ENCODE measurements at places on chromosomes 16 and 17.

DNA sequence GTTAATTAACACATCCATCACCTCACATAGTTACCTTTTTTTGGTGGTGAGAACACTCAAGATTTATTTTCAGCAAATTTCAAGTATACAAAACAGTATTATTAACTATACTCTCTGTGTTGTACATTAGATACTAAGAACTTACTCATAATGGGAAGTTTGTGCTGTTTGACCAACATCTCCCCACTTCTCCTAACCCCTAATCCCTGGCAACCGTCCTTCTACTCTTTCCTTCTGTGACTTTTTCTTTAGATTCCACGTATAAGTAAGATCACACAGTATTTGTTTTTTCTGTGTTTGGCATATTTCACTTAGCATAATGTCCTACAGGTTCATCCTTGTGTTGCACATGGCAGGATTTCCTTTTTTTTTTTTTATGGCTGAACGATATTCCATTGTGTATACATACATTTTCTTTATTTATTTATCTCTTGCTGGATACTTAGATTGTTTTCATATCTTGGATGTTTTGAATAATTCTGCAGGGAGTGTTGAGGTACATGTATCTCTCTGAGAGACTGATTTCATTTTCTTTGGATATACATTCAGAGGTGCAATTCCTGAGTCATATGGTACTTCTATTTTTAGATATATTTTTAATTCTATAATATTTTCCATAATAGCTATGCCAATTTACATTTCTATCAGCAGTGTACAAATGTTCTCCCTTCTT lies 19.0 kb downstream of the PPM1D start:
- no peak for DNase-seq

- DNase-seq = no peak
Measured at GRCh38 chr17:56679115-56679776, 85.7 kb downstream of the NOG start.

- no peak for DNase-seq
Measured at GRCh38 chr16:15721018-15721417, 71.0 kb downstream of the NDE1 start.

DNA sequence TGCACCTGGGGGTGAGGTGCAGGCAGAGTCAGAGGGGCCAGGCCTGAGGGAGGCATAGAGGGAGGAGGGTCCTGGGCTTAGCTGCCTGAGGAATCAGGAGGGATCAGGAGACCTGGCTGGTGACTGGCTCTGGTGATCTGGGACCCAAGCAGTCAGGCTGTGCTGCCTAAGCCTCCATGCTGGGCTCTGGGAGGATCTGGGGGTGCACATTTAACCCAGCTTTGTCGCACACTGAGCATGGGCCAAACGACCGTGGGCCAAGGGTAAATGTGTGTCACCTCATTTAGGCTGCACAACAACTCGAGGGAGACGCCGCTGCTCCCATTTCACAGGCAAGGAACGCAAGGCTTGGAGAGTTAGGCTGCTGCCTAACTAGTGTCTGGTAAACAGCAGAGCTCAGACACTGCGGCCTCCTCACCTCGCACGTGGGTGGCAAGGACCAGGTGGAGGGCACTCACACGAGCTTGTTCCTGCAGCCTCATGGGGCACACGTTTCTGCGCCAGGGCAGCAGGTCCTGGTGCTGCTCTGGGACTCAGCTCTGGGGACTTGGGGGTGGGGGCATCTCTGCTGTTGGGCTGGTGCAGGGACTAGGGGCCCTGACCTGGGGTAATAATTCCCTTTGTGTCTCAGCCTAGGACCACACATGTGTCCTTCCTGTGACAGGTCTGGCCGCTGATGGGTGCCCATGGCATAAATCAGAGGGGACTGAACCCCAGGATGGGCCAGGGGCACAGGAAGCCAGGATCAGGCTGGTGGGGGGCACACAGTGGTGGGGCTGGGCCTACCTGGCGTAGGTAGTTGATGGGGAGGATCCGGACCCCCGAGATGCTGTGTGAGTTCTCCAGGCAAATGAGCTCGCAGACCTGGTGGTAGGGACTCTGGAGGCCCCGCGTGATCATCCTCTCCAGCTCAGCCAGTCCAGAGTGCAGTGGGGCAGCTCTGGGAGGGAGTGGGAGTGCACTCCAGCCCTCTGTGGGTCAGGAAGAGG lies 18.7 kb downstream of the TMEM235 start:
- DNase-seq = no peak

- DNase-seq = no peak
Measured at GRCh38 chr16:83946154-83946780, 6.8 kb upstream of the OSGIN1 start.

GRCh38 chr16:55052741-55053415 lies 122.2 kb downstream of the IRX5 start:
- DNase-seq = no peak

- DNase-seq = no peak
Measured at GRCh38 chr16:4578961-4579530, 22.9 kb downstream of the C16orf96 start.

DNA sequence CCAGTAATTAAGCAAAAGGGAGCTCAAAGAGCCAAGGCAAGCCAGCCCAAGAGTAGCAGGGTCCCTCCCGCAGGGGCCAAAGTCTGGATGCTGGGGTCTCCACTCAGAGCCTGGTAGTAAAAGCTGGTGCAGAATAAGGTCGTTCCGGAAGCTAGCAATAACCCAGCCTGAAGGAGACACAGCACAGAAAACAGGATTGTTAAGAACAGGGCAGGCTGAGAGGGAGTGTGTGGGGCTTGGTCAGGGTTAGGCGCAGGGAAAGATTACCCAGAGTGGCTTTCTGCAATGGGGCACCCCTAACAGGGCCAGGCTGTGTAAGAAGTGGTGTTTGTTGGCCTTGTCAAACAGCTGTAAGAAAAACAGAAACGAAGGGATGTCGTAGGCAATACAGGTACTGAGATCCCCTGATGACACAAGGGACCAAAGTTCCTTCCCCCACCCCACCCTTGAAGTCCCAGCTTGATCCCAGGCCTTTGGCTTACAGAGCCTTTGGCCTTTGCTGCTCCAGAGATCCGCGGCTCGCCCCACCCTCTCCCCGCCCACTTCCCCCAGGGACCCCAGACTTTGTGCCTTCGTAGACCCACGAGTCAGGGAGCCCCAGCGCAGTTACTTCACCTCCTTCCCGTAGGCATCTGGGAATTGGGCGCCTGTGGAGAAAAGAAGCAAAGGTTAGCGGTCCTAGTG lies 712 bp downstream of the TMEM256 start:
- DNase-seq = peak; percentile 25

DNA sequence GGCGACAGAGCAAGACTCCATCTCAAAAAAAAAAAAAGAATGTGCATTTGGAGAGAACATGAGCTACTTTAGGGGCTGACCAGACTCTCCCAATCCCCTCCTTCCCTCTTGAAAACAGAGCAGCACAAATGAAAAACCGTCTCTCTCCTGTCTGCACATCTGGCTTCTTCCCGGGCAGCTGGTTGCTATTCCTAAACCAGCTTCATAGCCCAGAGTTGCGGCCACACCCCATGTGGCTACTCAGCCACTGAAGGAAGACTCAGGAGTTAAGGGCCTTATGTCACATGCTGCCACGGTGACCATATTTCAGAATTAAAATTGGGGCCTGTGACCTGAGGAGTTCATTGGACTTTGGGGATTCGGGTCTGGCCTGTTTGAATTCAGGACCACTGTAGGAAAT lies 48.3 kb downstream of the KATNIP start:
- no peak for DNase-seq

DNA sequence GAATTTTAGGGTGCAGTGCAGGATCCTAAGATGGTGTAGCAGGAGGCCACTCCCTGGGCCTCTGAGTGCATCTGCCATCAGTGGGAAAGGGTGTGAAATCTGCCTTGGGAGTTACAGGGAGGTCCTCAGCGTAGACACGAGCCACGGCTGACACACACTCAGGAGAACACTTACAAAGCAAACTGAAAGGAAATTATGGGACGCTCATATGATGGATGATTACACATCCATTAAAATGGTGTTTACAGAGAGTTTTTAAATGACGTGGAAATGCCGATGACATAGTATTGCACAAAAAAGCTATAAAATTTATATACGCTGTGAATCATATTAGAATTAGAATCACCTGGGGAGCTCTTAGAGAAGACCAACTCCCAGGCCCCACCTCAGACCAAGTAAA lies 175.2 kb downstream of the CCDC182 start:
- no peak for DNase-seq

- peak; percentile 34 for DNase-seq
Measured at GRCh38 chr17:73103641-73104335, 11.3 kb upstream of the SLC39A11 start.

DNA sequence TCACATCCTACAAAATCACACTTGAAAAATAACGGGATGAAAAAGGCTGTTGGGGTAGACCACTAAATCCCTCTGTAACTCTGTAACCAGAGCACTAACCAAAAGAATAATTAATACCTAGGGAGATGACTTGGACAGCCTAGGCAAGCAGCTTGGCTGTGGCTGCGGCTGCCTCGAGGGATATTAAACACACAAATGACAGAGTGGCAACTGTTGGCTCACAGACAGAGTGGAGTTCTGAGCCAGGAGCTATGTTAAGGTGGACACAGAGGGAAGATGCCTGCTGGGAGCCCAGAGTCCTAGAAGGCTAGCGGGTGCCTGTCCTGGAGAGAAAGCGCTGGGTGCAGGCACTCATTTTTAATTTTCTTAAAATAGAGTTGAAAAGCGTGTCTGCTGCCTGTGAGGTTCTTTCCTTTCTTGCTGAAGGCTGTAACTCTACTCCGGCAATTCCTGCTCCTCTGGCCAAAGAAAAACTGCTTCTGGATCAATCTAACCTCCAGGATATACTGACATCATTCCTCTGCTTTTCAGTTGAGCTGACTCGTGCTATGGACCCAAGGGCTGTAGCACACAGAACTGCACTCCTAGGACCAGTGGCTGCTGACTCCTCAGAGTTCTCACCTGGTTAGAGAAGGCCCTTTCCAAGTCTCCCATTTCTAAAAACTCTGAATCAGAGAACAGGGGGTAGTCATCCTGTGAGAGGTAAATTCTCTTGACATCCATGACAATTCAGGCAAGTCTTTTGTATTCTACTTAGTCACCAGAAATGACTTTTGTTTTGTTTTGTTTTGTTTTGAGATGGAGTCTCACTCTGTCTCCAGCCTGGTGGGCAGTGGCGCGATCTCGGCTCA lies 147.9 kb downstream of the STX8 start:
- no peak for DNase-seq

DNA sequence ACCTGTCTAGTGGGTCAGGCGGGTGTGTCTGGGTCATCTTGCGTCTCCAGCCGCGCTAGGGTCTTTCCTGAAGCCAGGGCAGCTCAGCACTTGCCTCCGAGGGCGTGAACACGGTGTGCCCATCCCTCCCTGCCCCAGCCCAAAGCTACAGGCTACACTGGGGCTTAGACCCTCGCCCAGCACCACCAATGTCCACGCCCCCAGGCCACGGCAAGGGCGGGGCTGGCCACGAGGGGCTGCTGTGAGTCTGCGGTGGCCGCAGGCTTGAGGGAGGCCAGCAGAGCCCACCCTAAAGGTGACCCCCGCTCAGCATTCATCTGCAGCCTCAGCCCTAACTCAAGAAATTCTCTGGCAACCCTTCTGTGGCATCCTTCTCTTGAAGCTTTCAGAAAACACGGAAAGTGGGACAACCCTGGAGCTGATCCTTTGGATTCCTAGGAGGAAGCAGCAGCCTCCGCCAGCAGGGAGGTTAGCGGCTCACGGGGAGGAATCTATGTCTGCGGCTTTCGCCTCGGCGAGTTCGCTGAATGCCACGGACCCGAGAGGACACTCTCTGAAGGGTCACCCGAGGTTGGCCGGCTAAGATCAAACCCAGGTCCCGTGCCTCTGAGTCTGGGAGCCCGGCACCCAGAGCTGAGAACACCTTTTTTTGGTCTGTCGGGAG lies 41.7 kb downstream of the TIMM22 start:
- no peak for DNase-seq

GRCh38 chr17:50279181-50279526 lies 4.9 kb downstream of the TMEM92 start:
- DNase-seq = no peak

- DNase-seq = peak; percentile 17
Measured at GRCh38 chr16:70250748-70251628, 752 bp downstream of the EXOSC6 start.

GRCh38 chr17:77382356-77382911 lies 241.7 kb downstream of the SEC14L1 start:
- DNase-seq = peak; percentile 66

GRCh38 chr17:7307686-7308624 lies 527 bp downstream of the EIF5A start:
- peak; percentile 64 for DNase-seq

DNA sequence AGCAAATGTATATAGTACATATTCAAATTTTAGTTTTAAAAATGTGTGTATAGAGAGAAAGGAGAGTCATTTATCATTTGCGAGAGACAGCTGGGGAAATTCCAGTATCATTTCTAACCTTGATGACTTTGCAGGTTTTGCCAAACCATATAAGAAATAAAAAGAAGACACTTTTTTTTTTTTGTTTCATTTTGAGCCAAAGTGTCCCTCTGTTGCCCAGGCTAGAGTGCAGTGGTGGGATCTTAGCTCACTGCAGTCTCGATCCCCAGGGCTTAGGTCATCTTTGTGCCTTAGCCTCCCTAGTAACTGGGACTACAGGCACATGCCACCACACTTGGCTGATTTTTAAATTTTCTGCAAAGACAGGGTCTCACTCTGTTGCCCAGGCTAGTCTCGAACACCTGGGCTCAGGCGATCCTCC lies 38.4 kb upstream of the VWA3A start:
- no peak for DNase-seq

DNA sequence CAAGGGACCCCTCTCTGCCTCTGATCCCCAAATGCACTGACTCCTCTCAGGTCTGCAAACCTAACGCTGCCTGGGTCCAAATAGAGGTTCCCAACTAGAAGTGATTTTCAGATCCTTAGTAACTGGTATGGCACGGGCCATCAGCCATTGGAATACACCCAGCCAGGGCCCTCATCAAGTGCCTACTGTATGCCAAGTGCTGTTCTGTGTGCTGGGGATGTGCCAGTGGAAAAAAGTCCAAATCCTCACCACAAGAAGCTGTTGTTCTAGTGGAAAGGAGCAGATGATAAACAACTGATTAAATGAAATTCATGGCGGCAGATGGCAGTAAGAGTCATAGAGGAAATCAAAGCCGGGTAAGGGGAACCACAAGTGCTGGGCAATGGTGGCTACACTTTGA lies 57.2 kb upstream of the MED9 start:
- DNase-seq = no peak

DNA sequence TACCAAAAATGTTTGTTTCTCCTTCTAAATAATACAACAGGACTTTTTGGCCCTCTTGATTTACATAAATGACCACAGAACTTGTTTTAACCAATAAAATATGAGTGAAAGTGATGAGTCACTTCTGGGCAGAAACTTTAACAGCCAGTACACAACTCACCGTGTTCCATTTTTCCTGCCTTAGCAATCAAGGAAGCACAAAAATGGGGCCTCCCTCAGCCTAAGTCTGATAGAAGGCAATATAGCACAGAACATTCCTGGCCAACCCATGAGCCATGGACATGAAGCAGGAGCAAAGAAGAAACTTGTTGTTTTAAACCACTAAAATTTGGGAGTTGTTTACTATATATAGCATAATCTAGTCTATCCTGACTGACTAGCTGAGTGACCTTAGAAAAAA lies 61.1 kb upstream of the MTMR4 start:
- DNase-seq = no peak

DNA sequence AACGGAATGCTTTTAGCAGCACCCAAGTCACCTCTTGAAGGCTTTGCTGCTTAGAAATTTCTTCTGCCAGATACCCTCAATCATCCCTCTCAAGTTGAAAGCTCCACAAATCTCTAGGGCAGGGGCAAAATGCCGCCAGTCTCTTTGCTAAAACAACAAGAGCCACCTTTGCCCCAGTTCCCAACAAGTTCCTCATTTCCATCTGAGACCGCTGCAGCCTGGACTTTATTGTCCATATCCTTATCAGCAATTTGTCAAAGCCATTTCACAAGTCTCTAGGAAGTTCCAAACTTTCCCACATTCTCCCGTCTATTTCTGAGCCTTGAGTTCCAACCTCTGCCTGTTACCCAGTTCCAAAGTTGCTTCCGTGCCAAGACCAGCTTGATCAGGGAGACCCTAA lies 27.4 kb downstream of the TMC6 start:
- no peak for DNase-seq
